ENCODE measurements at places on chromosomes 1 and 21. TPM values are rescaled to one million over a fixed set of nuclear protein-coding genes. Genes with fewer than 3 reads are reported as not detected.

C1orf87 gene
- not detected for total RNA-seq

- no peaks in the 10 kb centered on the region for H3K4me1 ChIP-seq
- DNase-seq: no peak
- H3K27ac ChIP-seq: no peak overlapping the region
- no peaks in the 10 kb centered on the region for H3K36me3 ChIP-seq
- H3K4me3 ChIP-seq: no peak overlapping the region
These were observed 8.9 kb upstream of the RALGPS2 start for GRCh38 chr1:178716111-178716510.

- peaks cover 11% of the 10 kb centered on the region for H3K27me3 ChIP-seq
- H3K27ac ChIP-seq: no peak overlapping the region
- H3K4me3 ChIP-seq: no peak overlapping the region
These were observed 221.1 kb downstream of the NPHP4 start for GRCh38 chr1:5770981-5771765.

DNA sequence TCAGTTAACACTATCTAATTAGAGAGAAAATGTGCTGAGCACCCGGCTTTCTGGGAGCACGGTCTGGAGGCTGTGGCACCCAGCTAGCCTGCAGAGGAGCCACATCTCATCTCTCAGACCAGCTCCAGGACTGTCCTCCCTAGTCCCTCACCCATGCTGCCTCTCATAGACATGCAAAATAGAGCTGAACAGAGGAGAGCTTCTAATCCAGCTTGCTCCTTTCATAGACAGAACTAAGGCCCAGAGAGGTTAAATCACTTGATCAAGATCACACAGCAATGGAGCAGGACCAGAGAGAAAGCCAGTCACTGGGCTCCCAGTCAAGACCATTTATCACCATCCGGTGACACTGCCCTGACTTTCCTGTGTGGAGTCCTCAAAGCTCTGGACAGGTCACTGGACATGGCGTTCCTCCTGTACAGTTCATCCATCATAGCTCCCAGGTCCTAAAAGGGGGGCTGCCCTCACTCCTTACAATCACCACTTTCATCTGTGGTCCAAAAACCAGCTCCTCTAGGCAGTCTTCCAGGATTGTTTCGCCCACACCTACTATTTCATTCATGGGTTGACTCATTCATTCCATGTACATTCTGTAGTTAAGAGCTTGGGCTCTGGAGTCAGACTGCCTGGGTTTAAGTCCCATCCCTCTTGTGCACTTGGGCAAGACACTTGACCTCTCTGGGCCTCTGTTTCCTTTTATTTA is 8.8 kb upstream of the CAMK2N1 start:
- H3K27ac ChIP-seq: no peak overlapping the region
- H3K4me3 ChIP-seq: no peak overlapping the region
- DNase-seq: no peak
- H3K4me1 ChIP-seq: peaks cover 12% of the 10 kb centered on the region
- H3K36me3 ChIP-seq: peaks cover 16% of the 10 kb centered on the region

GRCh38 chr1:209805875-209806760 is at the start of gene IRF6:
TSS of gene IRF6 (minus strand) at chr1:209806142. CDS start at chr1:209801413, 4,729 bp downstream.
- DNase-seq: peak; percentile 70
- H3K4me1 ChIP-seq: peaks cover 13% of the 10 kb centered on the region
- peak within 1 kb of the TSS; percentile 75 for H3K4me3 ChIP-seq
- H3K36me3 ChIP-seq: no peaks in the 10 kb centered on the region
- peaks cover 25% of the 10 kb centered on the region for H3K27me3 ChIP-seq

GRCh38 chr1:87074001-87074795 is 159.8 kb downstream of the HS2ST1 start:
- no peaks in the 10 kb centered on the region for H3K27me3 ChIP-seq
- no peak overlapping the region for H3K4me3 ChIP-seq
- H3K4me1 ChIP-seq: peaks cover 4% of the 10 kb centered on the region

PSMD4 gene
- total RNA-seq: 178 TPM
